AML-193 (cell line): ENCODE measurements at places on chromosomes 11 and 22.

GRCh38 chr11:25838918-25839625 lies 492.9 kb upstream of the ANO3 start:
- no peak for DNase-seq

GRCh38 chr22:21055880-21056319 lies 10.2 kb downstream of the LRRC74B start:
- DNase-seq, result no peak

- peak; percentile 74 for DNase-seq
Measured at GRCh38 chr11:73137262-73137943, 4.7 kb downstream of the FCHSD2 start.

DNA sequence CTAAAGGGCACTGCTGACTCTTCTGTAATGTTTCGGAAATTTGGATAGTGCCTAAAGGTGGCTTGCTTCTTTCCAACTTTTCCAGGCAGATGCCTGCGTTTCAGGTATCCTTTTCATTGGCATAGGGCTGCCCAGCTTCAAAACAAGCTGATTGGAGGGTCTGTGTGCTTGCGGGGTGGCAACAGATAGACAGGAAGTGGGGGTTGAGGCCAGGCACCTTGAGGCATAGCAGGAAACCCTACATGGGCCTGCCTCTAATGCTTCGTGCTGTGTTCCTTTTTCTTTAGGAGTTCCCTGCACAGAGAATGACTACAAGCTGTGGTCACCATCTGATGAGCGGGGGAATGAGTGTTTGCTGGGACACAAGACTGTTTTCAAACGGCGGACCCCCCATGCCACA lies 92.2 kb upstream of the SORL1-AS1 start:
- no peak for DNase-seq

GRCh38 chr11:78244546-78245255 lies 56.0 kb downstream of the USP35 start:
- DNase-seq, result no peak

- DNase-seq, result no peak
Measured at GRCh38 chr22:20792221-20792965, 18.5 kb downstream of the SERPIND1 start.

- no peak for DNase-seq
Measured at GRCh38 chr22:35411102-35411501, 11.2 kb downstream of the MCM5 start.

GRCh38 chr22:43998679-43999264 lies 25.3 kb upstream of the PARVB start:
- no peak for DNase-seq

DNA sequence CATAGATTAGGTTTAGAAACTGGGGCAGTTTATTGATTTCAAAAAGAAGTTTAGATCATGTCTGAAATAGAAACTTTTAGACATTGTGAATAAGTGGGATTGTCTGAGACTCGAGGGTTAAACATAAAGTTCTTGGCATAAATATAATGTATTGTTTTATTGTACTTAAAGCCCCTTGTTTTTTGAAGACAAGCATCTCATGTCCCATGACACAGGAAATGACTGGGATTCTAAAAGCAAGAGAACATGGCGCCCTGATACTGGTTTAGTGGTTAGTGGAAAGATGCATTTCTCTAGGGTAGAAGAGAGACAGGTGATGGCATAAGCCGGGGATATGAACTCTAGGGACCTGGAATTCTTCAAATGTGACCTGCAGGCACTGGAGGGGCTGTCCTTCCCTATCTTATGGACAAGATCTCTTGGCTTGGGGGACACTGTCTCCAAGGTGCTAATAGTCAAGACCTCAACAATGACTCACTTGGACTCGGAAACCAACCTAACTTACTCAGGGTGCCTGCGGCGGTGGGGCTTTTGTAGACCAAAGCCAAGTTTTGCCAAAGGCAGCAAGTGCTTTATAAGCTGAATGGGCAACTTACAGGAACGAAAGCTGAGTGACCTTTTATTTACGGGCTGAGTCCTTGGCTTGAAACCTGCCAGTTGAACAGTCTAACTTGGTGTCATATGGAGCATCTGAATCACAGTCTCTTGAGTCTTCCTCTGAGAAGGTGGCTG lies 48.2 kb downstream of the UBASH3B start:
- DNase-seq, result no peak

DNA sequence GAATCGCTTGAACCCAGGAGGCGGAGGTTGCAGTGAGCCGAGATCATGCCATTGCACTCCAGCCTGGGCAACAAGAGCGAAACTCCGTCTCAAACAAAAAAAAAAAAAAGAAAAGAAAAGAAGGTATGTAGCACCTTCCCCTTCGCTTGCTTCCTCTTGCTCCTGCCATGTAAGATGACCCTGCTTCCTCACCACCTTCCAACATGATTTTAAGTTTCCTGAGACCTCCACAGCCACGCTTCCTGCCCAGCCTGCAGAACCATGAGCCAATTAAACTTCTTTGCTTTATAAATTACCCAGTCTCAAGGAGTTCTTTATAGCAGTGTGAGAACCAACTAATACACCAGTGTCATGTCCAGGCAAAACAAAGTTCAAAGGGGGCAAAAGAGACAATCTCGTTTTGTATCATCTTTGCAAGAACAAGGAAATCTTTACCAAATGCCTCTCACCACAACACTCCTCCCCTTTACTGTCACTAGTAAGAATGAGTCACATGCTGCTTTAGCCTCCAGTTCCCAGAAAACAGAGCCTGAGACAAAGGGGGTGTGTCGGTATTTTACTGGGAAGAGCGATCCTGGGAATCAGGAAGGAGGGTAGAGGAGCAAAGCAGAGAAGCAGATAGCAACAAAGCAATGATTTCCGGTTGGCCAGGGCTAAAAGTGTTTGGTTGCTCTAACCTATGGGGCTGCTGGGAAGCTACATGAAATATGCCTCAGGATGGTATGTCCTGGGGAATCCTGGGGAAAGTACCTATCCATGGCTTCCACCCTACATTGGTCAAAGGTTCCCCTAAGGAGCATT lies 10.5 kb upstream of the MCHR1 start:
- DNase-seq, result no peak

- DNase-seq, result no peak
Measured at GRCh38 chr11:67299471-67300191, 3.7 kb upstream of the SSH3 start.

DNA sequence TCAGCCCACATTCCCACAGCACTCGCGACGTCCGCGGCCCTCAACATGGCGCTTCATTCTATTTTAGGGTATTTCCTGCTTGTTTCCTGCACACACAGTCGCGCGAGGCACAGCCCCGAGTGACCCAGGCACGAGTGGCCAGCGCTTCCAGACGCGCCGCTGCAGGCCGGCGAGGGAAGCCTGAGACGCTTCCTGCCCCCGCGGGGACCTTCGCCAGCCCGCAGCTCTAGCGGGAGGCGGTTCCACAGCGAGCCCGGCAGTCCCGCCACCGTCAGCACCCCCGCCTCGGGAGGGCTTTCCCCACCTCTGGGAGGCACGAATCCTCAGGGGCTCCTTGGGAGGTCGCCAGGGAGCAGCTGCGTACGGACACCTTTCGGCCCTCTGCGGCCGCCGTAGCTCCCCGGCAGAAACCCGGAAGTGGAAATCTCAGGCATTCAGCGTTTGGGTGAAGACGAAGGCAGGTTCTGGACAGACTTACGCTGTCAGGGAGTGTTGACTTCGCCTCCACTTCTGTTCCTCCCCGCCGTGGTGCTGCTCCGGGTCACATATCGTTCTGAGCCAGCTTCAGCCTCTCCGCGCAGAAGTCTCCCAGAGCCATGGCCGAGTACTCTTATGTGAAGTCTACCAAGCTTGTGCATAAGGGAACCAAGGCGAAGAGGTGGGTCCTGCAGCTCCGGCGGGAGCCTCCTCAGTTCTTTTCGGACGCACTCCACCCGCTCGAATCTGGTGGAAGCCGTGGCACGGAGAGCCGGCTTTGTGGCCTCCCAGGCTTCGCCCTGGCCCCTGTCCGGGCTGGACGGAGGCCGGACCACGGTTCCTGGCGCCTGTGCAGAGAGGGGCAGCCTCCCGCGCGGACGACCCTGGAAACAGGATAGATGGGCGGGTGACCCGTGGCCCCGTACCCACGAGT lies 2925.9 kb upstream of the OR11H1 start:
- DNase-seq, result no peak

DNA sequence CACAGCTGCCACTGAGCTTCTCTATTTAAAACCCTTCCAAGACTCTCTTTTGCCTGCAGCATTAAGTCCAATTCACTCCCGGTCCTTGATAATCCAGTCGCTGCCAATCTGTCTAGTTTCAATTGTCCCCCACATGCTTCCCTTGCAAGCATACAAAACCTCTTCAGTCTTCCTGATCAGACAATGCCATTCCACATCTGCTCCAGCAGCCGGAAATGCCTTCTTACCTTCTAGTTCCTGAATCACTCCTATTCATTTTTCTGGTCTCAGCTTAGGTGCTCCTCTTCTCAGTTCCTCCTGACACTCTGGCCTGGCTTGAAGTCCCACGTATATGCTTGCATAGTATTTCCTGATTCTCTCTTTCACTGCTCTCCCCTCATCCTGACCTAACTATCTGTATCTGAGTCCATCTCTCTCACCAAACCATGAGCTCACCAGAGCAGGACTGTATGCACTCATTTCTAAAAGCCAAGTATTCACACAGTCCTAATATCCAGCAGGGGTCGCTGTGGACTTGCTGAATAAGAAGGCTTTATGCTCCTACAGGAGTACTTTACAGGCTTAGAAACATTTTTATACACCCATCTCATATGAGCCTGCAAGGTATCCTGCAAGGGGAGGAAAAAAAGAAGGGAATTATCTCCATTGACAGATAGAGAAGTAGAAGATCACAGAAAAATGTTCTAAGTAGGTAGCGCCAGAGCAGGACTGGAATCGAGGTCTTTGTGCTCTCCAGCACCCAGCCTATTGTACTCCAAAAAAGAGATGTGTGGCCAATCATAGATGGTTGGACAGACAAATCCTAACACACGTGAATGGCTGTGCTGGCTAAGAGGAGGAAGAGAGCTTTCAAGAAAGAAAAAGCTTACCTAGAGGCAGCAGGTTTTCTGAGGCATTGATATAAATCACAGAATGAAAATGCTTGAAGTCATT lies 19.2 kb downstream of the XRRA1 start:
- peak; percentile 66 for DNase-seq

DNA sequence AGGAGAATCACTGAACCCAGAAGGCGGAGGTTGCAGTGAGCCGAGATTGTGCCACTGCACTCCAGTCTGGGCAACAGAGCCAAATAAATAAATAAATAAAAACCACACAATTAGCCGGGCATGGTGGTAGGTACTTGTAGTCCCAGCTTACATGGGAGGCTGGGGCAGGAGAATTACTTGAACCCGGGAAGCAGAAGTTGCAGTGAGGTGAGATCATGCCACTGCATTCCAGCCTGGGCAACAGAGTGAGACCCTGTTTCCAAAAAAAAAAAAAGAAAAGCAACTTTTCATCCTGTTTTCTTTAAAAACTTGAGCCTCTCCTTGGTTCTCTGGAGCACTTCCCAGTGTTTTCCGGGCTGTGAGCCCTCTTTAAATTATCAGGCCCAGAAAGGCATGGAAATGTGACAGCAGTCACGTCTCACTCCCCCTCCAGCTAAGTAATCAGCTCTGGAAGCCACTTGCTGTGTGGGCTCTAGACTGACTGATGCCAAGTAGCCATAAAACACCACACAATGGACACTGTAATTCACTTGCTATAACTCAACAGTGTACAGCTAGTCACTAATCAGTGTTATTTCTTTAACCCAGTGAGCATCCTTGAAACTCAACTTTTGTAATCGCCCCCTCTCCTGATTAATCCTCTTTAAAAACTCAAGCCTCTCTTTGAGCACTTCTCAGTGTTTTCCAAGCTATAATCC lies 13.0 kb upstream of the MCHR1 start:
- no peak for DNase-seq

DNA sequence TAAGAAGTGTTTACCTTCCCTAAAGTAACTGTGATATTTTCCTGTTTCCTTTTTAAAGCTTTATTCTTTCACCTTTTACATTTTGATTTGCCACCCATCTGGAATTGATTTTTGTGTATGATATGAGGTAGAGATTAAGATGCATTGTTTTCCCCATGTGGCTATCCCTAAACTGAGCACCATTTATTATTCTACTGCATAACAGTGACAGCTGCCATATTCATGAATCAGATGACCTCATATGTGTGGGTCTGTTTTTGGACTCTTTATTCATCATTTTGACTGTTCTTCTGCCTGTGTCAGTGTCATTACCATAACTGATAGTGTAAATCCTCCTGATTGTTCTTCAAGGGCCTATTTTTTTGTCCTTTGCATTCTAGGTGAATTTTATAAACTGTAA lies 50.8 kb downstream of the HIPK3 start:
- no peak for DNase-seq

GRCh38 chr11:93974759-93975158 lies 46.4 kb upstream of the HEPHL1 start:
- DNase-seq, result no peak

DNA sequence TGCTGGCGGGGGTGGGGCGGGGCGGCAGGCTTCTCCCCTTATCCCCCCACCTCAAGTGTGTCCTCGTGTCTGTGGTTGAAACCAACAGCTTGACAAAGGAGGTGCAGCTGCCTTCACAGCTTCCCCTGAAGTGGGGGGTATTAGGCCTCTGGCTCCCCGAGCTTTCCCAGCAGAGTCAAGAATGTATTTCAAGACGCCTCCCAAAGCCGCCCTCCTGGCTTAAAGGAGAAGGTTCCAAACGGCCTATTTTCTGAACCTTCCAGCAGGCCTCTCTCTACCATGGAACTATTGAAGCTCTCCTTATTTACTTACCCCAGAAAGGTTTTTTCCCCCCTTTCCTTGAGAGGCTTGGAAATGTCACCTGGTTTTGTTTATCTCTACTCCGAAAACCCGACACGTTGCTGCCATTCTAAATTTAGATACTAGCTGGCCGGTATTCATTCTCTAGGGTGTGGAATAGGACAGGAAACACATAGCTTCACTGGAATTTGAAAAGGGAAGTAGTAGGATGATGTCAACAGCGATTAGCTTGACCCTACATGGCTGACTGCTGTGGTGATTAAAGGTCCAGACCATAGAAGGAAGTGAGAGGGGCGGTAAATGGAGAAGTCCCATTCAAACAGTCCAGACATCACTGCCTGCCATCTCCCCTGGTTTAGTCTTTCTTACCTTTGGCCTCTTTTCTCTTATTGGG lies 671 bp upstream of the PICALM start:
- peak; percentile 87 for DNase-seq

GRCh38 chr22:37017356-37017755 lies 1.9 kb downstream of the TST start:
- DNase-seq, result no peak

DNA sequence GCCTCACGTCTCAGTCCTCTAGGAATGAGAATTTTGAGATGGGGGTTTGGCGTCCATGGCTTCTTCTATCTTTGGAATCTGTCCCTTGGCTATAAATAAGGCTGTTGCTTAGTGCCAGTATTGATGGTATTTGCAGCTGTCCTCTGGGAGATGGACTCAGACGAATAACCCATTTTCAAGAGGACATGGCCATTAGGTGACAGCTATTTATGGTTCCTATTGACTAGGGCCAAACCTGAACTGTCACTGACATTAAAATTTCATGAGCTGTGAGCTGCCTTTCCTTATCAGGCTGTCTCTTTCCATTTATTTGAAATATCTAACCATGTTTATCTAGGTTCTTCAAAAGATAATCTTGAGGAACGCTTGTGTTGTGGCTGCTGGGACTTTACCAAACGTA lies 92.7 kb downstream of the NAV2 start:
- DNase-seq, result no peak

DNA sequence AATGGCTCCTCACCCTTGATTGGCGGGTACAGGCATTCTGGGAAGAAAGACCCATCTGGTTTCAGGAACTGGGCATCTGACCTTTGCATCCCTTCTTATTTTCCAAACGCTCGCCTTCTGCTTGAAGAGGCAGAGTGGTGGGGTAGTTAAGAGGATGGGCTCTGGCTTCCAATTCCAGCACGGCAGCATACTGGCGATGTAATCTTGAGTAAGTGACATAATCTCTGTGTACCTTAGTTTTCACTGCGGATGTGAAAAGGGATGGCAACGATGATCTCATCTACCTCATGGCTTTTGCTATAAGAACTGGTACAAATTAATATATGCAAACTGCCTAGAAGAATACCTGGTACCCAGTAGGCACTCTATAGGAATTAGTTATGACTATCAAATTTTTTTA lies 10.0 kb upstream of the TIMP3 start:
- no peak for DNase-seq
